Fibroblast of upper back skin (primary cell): ENCODE measurements at places on chromosomes 2 and 18.
A peak's percentile ranks its signal among the peaks of the same experiment; 100 is the strongest.

DNA sequence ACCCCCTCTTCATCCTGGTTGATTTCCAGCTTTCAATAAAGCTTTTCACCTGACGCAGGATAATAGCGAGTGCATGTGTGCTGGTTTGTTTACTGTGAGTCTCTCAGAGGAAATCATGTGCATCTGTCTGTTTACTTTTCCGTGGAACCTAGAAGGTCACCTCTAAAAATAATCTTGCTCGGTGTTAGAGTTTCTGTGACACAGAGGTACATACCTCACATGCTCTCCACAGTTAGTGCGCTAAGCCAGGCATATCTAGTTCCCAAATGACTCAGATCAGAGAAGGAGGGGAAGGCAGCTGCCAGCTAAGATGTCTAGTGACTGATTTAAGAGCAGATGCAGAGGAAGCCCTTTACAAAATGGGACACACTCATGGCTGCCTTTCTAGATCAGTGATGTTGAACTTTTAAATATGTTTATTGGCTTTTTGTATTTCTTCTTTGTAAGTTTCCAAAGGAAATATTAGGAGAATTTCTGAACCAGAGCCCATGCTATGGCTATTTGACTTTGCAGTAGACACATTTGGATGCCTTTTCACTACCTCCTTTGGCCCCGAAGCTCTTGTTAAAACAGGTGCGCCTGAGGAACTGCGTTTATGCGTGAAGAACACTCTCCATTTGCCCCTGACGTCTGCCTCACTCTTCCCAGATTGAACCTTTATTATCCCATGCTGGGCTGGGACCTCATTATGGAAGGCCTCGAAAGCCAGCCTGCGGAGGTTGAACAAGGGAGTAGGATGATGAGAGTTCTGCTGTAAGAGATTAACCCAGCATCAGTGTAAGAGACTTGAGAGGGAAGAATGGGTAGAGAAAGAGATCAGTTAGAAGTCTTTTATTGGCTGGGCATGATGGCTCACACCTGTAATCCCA lies 145.6 kb downstream of the FAM161A start:
- DNase-seq, result peak; percentile 28

GRCh38 chr2:191467113-191467512 lies 210.8 kb upstream of the NABP1 start:
- no peak for DNase-seq

DNA sequence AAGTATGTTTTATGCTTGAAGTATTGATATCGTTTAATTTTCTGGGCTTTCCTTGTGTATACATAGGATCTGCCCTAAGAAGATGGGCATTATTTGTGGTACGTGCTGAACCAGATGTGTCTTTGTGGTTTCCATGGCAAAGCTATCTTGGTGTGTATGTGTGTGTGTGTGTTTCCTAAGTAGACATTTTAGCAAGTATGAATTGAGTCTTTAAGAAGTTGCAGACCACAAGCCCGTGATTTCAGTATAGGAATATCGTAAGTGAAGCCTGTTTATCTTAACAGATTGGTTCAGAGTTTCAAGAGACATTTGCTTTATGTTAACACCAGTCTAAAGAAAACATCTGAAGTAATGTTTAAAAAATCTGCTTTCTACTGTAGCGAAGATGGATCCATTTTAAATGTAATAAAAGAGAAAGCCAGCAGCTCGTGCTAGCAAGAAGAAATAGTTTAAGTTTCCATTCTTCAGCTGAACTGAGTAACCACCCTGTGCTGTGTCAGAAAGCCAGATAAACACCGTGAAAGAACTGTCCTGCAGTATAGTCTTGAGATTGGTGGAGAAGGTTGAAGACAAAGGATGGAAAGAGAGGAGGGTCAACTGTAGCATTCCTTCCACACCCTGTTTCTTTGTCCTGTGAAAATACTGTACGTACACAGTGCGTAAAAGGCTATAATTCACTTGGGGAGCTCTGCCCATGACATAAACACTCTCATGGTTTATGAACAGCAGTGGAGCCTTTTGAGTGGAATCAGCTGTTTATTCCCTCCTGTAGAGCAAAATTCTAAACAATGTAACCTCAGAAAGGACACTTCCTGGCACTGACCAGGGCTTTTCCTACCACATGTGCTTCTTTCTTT lies 91.9 kb upstream of the FOSL2 start:
- peak; percentile 82 for DNase-seq

DNA sequence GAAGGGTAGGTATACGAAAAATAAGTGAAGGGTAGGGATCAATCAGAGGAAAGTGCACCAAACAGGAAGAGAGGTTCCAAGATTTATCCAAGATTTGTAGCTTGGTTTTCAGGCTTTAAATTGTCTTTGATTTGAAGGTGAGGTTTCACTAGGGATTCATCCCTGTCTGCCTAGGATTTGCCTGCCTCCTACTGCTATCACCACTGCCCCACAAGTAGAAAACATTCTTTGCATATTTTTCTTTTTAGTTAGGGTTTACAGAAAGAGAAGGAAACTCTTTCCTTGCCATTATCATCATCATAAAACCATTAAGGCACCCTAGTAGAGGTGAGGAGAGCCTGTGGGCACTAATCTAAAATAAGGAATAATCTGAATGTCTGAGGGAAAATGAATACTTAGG lies 45.8 kb upstream of the TANC1 start:
- DNase-seq, result peak; percentile 52

DNA sequence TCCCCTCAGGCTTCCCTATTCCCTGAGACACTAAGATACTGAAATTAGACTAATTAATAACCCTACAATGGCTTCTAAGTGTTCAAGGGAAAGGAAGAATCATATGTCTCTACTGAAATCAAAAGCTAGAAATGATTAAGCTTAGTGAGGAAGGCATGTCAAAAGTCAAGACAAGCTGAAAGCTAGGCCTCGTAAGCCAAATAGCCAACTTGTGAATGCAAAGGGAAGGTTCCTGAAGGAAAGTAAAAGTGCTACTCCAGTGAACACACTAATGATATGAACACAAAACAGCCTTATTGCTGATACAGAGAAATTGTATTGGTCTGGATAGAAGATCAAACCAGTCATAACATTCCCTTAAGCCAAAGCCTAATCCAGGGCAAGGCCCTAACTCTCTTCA lies 10.0 kb downstream of the ZC3H8 start:
- no peak for DNase-seq
